ENCODE measurements at places on chromosomes 7 and 10.

GRCh38 chr7:130149281-130150139 is 55.7 kb downstream of the TMEM209 start:
- DNase-seq = no peak

GRCh38 chr7:7819442-7820247 is 101.2 kb upstream of the RPA3 start:
- DNase-seq = no peak

- DNase-seq = no peak
Observed at GRCh38 chr10:91604553-91605534, 28.0 kb downstream of the PPP1R3C start.

DNA sequence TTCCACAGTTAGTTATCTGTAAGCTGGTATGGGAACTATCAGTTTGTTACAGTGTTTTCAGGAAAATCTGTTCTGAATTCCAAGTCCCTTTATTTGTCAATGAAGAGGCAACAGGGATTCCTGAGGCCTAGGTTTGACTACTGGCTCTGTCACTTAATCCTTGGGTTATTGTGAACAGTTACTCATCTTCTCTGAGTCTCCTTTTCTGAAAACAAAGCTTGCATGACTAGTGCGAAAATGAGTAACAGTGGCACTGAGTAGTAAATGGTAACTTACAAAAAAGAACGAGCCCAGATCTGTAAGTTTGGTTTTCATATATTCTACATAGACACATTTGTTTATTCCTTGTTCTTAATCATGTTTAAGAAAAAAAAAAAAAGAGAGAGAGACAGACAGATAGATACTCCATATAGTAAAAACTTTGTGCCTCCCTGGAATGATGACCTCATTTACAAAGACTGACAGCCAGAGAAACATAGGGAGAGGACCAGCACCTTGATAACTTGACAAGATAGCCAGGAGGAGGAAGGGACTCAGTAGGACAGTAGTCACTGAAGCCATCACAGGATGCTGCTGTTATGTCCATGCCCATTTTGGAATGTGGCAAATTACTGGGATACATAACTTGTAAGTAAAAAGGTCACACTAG is 1.9 kb downstream of the MRPS33 start:
- DNase-seq = no peak

GRCh38 chr10:8396675-8397074 is 342.2 kb downstream of the GATA3 start:
- DNase-seq = no peak

GRCh38 chr10:87862679-87863052 is 667 bp downstream of the KLLN start:
- no peak for DNase-seq

DNA sequence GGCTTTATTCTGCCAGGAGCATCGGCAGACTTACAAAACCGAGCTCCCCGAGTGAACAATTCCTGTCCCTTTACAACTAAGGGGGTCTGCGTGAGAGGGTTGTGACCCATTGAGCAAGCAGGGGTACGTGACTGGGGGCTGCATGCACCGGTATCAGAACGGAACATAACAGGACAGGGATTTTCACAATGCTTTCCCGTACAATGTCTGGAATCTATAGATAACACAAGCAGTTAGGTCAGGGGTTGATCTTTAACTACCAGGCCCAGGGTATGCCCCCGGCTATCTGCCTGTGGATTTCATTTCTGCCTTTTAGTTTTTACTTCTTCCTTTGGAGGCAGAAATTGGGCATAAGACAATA is 38.1 kb upstream of the GSDME start:
- no peak for DNase-seq

GRCh38 chr7:90747516-90747915 is 151.4 kb downstream of the CDK14 start:
- DNase-seq = no peak

DNA sequence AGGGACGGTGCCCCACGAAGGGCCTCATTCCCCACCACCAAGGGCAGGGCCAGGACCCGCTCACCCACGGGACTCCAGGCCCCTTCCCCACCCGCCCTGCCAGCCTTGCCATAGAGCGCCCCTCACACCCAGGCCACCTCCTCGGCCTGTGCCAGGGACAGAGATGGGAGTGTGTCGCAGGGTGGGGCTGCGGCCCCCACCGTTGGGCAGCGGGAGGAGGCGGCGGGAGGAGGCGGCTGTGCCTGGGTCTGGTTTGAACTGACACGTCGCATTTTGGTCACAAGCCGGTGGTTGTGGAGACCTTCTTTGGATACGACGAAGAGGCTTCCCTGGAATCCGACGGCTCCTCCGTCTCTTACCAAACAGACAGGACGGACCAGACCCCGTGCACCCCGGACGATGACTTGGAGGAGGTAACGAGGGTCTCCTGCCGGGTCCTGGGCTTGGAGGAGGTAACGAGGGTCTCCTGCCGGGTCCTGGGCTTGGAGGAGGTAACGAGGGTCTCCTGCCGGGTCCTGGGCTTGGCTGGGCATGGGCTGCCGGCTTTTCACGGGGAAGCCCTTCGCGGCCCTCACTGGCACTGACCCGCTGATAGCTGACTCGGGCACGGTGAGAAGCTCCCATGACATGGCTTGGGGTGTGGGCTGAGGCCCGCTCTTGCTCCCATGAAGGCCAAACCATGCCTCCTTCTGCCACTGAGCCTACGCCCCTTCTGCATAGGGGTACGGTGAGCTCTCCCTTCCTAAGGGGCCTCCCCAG is 46.4 kb upstream of the DPYSL4 start:
- DNase-seq = no peak

DNA sequence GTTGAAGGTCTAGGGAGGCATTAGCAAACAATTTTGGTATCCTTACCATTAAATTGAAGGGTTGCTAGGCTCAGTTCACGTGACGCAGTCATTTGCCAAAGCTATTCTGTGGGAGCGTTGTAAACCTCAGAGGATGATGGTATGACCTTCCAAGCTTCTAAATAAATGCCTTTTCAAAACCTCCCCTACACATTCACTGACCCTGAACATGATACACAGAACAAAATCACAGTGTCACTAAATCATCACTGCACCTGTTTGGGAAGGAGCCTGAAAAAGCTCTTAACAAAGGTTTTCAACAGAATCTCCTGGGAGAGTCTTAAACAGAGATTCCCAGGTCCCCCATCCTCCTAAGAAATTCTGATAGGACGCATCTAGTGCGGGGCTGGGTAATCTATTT is 13.2 kb upstream of the CCDC172 start:
- DNase-seq = no peak

DNA sequence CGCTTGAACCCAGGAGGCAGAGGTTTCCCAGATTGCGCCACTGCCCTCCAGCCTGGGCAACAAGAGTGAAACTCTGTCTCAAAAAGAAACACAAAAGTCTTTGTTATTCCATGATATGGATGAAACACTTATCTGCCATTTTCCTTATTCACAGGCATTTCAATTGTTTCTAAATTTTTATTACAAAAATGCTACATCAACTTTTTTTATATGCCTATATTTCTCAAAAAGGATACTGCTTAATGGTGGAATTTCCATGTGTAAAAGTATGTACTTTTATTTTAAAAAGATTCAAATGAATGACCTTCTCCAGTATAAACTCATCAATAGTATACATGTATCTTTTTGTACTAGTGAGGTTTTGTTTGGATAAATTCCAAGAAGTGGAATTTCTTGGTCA is 41.9 kb upstream of the STMP1 start:
- DNase-seq = no peak

- DNase-seq = no peak
Observed at GRCh38 chr7:4996696-4997222, 37.8 kb upstream of the MMD2 start.

GRCh38 chr7:80921130-80921529 is 2.3 kb upstream of the SEMA3C start:
- no peak for DNase-seq

- DNase-seq = no peak
Observed at GRCh38 chr10:127907411-127908105, 655 bp downstream of the PTPRE start.

- no peak for DNase-seq
Observed at GRCh38 chr7:84085998-84086397, 108.6 kb downstream of the SEMA3A start.

DNA sequence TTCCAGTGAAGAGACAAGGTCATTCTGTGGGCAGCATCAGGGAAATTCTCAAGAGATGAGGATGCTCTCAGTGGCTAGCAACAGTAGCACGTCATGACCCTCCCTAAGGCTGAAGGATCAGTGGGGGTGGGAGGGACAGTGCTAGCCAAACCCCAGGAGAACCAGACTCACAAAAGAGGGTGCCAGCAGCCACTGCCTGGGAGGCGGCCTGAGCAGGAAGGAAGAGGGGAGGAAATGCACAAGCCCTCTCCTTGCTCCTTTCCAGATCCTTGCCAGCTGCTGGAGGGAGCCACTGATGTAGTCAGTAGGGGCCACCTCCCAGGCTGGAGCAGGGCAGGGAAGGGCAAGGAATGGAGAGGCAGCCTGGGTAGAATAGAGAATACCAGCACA is 302.7 kb downstream of the RPS24 start:
- no peak for DNase-seq

Measured in stimulated activated CD4-positive, alpha-beta T cell treated with anti-CD3 and anti-CD28 coated beads, Interleukin-15, amount 100 ng/mL, for 1 hour (primary cell).